ENCODE measurements at places on chromosomes 4 and X.

GRCh38 chrX:84666086-84666485 is 163.8 kb upstream of the HDX start:
- no peak for DNase-seq

DNA sequence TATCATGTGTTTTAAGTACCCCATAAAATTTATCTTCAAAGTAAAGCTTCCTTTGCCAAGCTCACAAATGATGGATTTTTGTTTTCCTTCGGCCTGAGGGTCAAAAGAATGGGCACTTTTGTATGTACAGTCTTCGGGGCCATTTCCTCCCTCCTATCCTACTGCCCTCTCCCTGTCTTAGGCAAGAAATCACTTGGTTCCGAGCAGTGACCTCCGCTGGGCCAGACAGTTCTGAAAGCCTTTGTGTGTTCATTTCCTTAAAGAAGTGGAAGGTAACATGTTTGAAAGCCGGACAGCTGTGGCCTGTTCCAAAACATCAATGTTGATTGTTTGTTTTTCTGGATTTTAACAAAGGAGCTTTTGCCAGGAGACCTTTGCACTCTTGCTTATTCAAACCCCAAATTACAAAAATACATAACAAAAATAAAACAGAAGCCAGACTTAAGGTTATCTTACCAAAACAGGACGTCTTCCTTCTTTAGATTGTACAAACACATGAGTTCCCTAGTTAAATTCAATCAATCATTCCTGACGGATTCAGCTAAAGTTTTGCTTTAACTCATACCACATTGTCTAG is 110.6 kb upstream of the LIMCH1 start:
- no peak for DNase-seq

DNA sequence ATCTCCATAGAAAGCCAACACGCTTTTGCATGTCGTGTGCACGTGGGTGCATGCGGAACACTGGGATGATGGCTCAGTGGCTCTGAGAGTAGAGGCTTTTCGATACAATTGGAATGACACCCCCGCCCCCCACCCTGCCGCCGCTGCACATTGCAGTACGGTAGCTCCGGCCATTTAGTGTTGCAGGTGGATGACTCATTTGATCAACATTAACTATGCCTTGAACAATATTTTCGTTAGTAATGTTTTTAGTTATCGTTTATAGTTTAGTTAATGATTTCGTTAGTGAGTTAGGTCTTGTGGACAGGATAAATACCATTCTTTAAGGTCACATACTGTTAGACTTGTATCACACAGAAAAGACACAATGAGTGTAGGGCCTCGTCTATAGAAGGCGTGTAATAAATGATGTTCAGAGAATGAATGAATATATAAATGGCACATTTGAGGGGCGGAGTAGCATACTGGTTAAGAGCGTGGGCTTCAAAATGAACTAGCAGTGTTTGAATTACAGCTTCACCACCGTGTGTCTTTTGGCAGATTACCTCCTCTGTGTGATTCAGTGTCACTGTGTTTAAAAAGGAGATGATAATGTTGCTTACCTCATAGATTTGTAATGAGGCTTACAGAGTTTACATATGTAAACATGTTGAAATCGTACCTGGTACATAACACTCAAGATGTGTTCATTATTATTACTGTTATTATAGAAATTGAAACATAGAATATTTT is 67.2 kb upstream of the TENM3 start:
- DNase-seq, result no peak

- no peak for DNase-seq
Measured at GRCh38 chr4:6248394-6248793, 21.3 kb upstream of the WFS1 start.

- DNase-seq, result no peak
Measured at GRCh38 chr4:3630136-3630597, 97.9 kb upstream of the LRPAP1 start.
